ENCODE measurements at places on chromosomes 1 and 21. TPM values are rescaled to one million over a fixed set of nuclear protein-coding genes. Genes with fewer than 3 reads are reported as not detected.

- no peak for DNase-seq
Measured at GRCh38 chr1:61993331-61993961, 201.2 kb upstream of the L1TD1 start.

GRCh38 chr1:241695246-241696171 lies 43.4 kb downstream of the WDR64 start:
- DNase-seq = no peak

- no peak for DNase-seq
Measured at GRCh38 chr1:30353637-30354036, 369.7 kb downstream of the MATN1 start.

DNA sequence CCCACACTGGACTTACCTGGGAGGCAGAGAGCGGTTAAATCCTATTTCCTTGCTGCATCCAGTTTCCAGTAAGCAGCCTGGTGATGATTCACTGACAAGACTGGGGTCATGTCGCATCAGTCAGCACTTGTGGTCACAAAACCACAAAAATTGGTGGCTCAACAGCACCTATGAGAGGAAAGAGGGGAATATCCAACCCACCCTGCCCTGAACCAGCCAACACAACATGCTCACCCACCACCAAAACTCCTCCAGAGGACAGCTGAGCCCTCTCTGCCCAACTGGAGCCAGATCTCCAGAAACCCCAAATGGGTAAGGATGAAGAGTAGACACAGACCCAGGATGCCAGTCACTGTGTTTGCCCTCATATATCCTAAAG lies 64.0 kb downstream of the CD46 start:
- no peak for DNase-seq

GRCh38 chr1:185074307-185074706 lies 28.9 kb downstream of the RNF2 start:
- DNase-seq = no peak

DNA sequence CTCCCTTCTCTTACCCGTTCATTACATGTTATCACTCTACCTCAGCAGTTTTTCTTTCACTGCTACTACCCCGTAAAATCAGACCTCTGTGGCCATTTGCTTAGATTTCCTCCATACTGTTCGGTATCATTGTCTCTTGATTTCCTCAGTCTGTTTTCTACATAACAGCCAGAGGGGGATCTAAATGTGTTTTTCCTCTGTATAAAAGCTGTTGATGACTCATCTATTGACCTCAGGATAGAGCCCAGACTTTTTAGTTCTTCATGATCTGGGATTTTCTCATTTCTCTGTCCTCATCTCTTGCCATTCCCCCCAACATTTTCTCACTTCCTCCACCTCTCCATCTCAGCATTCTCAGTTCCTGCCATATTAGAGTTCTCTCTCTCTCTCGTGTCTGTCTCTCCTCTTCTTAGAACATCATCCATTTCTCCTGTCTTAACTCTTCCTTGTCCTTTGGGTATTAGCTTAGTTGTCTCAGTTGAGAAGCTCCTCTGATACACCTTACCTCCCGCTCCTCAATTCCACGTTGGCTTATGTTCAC lies 10.5 kb downstream of the OTUD3 start:
- DNase-seq = no peak

- no peak for DNase-seq
Measured at GRCh38 chr1:98821379-98821778, 159.9 kb downstream of the SNX7 start.

DNA sequence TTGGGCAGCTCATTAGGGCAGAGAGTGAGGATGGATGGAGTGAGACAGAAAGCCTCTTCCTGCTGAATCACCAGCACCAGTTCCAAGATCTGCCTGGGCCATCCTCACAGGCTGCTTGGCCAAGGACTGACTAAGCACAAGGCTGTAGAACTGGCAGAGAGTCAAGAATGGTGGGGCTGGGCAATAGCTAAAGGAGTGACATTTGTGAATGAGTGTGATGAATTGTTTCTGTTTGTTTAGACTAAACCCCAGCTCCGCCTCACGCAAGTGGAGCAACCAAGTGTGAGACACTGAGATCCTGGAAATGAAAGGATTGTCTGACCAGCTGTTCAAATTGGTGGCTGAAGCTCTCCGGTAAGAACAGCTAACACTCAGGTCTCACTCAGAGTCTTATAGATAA lies 38.6 kb downstream of the BRINP2 start:
- DNase-seq = peak; percentile 48

- DNase-seq = no peak
Measured at GRCh38 chr1:109784551-109785252, 21.0 kb upstream of the EPS8L3 start.

DNA sequence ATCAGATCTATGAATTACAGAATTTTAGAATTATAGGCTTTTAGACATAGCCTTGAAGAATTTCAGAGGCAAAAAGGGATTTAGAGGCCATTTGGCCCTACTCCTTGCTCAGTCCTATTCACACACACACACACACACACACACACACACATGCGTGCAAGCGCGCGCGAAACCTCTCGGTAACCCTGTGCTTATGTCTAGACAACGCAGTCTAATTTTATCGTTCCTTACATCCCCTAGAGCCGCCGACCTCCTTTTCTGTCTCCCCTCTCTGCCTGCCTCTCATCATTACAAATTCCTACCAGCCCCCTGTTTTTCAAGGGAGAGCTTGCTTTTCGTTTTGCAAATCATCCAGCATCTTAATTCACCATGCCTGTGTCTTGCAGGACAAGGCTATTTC lies 252.1 kb downstream of the FOXD2 start:
- no peak for DNase-seq

- DNase-seq = no peak
Measured at GRCh38 chr1:86470859-86471258, 2.1 kb downstream of the CLCA1 start.

Gene TPTE
- total RNA-seq = not detected

Gene TSPAN1
- 1.6 TPM for total RNA-seq

Gene CATSPERE
- total RNA-seq = 3.1 TPM

Gene CD247
- 2.6 TPM for total RNA-seq

Gene GNL2
- 17.0 TPM for total RNA-seq

Gene DMRTA2
- not detected for total RNA-seq

Gene ADAM30
- not detected for total RNA-seq

Gene TNFRSF8
- not detected for total RNA-seq

Gene TSPEAR
- not detected for total RNA-seq

Gene CERS2
- total RNA-seq = 144 TPM

Gene MAP10
- total RNA-seq = 3.2 TPM

Measured in dorsolateral prefrontal cortex (tissue), 122 donors.